GM19239 (cell line): ENCODE measurements at places on chromosomes 7 and 10.
A peak's percentile ranks its signal among the peaks of the same experiment; 100 is the strongest.

GRCh38 chr10:93412801-93413200 is 69.3 kb downstream of the MYOF start:
- DNase-seq, result no peak

- DNase-seq, result no peak
These were observed 59.5 kb upstream of the ELMO1 start for GRCh38 chr7:37508118-37508517.

GRCh38 chr10:57699944-57700343 is 567.8 kb downstream of the IPMK start:
- no peak for DNase-seq

DNA sequence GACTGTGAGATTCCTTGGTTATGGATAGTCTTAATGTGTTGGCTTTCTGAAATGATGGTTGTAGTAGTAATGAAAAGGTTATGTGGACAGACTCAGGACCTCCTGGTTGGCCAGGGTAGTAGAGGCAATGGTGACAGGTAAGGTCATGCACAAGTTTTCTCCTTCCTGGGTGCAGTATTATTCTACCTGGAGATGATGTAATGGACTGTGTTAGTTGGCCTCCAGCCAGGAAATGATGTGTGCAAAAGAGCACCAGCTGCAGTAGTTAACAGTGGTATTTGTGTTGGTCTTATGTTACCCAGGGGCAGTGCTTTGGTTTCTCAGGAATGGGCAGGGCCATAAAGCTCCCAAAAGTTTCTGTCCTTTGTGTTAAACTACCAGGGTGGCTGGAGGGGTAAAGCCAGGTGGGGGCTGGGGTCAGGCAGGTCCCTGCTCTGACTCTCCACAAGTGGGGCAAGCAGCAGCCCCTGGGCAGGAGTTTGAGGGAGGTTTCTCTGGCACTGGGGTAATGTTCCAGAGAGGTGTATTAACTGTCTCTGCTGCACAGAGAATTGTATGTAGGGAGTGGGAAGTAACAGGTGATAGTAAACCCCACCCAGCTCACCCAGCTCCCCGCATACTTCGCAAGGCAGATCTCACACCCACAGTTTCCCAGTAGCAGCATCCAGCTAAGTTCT is 36.3 kb downstream of the GPR22 start:
- DNase-seq, result no peak

GRCh38 chr7:15424468-15424867 is 137.3 kb downstream of the AGMO start:
- DNase-seq, result no peak

GRCh38 chr10:8060704-8061121 is 6.2 kb downstream of the GATA3 start:
- no peak for DNase-seq

DNA sequence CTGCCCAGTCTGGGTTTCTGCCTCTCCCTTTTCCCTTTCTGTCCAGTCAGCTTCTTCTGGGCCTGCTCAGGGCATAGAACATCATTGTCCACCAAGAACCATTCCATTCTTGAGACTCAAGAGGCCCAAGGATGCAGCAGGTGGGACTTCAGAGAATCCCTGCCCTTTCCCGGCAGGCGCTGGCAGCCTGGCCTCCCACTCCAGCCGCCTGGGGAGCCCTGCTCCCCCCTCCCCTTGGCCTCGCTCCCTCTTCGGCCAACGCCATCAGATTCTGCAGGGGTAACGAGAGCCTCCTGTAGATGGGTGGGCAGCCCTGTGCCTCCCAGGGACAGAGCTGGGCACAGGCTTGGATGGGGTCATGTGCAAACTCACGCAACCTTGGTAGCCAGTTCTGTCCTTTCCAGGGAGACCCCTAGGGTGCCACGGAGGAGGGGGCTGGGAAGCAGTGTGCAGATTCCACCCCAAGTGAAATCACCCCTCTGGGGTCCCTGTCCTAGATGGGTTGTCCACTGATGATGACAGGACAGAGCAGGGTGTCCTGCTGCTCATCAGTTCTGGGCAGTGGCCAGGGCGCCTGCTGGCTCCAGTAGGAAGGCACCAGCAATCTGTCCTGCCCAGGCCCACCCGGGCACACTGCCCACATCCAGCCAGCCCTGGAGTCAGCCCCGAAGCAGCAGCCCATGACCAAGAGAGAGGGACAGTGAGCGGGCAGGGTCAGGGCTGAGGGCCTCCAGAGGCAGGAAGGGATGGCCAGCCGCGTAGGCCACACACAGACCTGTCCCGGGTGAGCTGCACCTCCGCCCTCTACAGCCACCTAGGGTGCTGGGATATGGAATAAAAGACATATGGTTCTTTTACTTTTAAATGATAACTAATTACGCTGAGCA is 47.7 kb downstream of the RASGEF1A start:
- DNase-seq, result no peak

DNA sequence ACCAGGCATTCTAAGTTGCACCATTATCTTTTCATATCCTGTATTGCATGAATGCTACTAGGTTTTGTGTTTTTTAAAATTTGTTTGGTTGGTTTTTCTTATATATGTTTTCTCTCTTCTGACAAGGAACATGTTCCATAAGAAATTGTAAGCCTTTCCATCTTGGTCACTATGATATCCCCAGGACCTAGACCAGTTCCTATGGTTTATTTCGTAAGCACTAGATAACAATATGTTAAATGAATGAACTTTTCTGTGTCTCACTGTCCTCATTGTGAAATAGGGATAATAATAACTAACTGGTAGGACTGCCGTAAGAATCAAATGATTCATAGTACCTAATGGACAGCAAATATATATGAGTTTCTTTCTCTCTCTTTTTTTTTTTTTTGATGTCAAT is 146.3 kb downstream of the SEMA3E start:
- no peak for DNase-seq

DNA sequence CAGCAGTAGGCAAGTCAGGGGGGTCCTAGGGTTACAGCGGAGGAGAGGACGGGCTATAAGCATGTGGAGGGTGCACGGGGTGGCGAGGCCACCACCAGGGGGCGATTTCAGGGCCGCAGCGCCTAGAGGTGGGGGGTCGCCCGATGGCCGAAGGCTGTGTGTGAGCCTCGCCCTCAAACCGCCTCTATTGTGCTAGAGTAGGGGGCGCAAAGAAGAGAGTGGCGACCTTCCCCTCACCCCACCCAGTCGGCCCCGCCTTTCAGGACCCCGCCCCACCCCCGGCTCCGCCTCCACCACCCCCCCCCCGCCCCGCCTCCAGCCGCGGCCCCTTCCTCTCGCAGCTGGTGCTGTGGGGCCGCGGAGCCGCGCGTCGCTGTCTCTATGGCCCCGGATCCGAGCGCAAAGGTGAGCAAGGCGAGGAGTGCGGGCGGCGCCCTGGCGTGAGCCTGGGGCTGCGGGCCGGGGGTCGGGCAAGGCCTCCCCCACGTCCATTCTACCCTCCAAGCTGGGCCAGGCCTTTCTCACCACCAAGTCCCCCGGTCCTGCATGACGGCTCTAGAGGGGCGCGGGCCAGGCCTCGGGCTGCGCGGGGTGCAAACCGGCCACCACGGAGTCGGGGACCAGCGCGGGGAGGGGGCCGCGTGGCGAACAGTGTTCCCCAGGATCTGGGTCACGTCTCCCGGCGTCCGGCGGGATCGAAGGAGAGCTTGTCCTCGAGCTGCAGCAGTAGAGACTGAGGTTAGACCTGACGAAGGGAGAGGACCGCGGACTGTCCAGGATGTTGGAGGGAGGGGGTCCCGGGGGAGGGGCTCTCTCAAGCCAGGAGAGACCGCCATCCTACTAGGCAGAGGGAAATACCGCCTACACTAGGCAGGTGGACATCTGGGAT is at the start of gene SEMA4G:
TSS of gene SEMA4G (plus strand) at position 318 of the 889 bp plus-strand sequence. CDS start 3,409 bp downstream, outside the sequence.
- DNase-seq, result peak; percentile 57

DNA sequence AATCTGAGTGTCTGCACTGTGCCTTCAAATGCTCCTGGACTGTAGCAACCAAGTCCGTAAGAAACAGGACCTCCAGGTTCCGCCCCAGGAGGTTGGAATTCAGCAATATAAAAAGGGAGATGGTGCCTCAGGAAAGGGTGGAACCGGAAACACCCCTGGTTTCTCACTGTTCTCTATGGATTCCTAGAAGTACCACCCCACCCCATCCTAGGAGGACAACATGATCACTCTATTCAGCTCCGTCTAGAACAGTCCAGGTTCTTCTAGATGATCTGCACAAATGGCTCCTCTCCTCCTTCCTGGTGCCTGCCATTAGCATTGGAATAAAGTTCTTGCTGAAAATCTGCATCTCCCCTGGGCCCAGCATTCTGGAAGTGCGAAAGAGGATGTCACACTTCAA is 7.6 kb upstream of the ZNF12 start:
- no peak for DNase-seq

- DNase-seq, result no peak
These were observed 65.3 kb downstream of the EBF3 start for GRCh38 chr10:129898706-129899268.

- no peak for DNase-seq
These were observed 68.5 kb upstream of the EEPD1 start for GRCh38 chr7:36084485-36085091.

DNA sequence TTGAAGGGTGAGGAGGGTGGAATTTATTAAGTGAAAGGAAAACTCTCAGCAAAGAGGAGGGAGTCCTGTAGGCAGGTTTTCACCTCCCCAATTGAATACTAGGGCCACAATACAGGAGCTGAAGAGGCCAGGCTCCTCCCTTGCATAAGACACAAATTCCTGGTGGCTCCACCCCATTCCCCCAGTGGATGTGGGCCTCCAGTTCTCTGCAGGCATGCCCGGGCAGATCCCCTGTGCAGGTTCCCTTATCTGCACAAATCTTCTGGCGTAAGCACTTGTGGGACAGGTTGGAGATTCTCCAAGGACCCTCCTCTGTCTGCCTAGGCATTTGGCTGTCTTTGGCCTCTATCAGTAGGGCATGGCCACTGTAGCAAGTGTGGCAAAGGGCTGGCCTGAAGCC is 847.1 kb upstream of the MBL2 start:
- DNase-seq, result no peak

GRCh38 chr7:75762350-75762917 is 9.6 kb downstream of the CCL26 start:
- peak; percentile 52 for DNase-seq

GRCh38 chr7:3309140-3309539 is 8.1 kb downstream of the SDK1 start:
- no peak for DNase-seq

DNA sequence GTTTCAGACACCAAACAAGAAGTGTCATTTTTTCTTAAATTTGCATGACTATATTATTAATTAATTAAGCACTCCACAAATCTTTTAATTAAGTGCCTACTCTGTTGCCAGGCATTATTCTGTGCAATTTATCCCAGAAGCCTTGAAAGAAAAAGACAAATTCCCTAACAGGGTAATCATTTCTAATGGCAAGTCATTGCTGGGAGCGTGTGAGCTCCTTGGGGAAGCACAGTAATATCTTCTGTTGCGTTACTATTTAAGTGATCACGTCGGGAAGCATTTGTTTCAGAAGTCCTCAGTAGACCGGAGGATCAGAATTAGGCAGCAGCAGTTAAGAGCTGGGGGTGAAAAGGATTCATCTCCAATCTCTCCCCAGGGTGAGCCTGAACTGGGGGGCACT is 276.8 kb upstream of the RNF32 start:
- DNase-seq, result no peak

DNA sequence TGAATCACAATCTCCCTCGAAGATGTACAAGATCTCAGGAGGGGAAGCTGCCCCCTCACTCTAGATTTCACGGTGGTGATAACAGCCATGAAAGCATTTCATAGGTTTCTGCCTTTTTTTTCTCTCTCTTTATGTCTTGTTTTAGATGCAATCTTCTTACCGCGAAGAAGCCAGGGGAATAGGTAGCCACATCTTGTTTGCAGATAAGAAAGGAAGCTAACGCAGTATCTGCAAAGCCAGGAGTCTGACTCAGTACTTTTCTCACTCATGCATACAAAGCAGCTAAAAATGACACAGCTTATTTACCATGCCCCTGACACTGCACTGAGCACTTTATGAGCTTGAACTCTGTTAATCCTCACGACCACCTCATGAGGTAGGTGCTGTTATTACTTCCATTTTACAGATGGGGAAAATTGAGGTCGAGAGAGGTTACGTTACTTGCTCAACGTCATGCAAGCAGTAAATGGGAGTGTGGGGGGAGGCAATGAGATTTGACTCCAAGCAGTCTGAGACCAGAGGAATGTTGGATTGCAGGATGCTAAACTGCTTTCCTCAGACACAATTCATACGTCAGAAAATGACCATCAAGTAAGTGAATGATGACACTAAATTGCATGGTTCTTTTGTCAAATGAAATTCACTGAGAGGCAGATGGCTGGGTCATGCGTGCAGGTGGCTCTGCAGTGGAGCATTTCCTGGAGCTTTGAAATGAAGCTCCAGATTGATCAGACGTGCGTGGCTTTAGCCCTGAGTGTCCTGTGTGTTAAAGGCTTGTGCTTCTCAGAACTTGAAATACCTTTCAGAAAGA is 3.3 kb downstream of the MAP3K8 start:
- DNase-seq, result no peak

GRCh38 chr10:104643303-104643663 is 2.2 kb downstream of the SORCS3 start:
- DNase-seq, result no peak

DNA sequence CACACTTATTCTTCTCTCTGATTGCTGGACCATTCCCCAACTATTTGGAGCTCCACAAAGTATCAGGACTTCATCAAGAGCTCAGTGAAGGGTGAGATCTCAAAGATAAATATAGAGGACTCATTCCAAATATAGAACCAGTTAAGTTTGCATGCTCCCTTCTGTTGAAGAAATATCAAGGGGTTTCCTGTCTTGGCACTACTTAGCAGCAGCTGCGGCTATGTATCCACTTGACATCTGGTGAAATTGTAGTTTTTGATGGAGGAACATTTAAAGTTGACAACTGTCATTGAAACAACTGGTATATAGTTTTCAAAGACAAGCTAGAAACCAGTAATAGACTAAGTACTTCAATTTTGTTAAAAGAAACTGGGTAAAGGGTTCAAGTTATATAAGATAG is 1.0 kb upstream of the SPAG6 start:
- DNase-seq, result no peak

GRCh38 chr10:24394461-24395190 is 185.7 kb downstream of the KIAA1217 start:
- DNase-seq, result no peak

DNA sequence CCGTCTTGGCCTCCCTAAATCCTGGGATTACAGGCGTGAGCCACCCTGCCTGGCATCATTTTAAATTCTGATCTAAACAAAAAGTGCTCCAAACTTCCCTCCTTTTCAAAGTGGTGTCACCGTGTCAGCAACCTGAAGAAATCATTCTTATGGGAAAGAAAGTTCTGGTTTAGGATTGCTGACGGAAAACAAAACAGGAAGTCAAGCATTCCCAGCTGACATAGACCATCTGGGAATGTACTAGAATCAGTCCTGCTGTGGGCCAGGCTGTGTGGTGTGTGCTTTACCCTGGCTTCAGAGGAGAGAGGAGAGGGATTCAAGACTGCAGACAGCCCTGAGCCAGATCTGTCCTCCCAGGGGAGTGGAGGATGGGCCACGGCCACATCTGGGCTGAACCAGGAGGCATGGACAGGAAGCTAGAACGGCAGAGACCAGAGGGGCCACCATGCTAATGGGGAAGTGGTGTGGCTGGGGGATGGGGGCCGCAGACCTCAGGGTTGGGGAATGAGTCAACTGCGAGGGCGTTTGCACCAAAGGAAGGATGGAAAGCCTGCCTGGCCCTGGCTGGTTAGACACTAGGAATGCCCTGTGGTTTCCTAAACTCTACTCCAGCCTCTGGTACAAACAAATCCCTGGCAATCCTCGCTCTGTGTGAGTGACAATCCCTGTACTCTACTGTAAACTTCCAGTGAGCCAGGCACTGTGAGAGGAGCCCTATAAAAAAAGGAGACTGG is 16.7 kb upstream of the CLIP2 start:
- peak; percentile 80 for DNase-seq

- DNase-seq, result no peak
These were observed 145.4 kb downstream of the SNX10 start for GRCh38 chr7:26437003-26437532.

- no peak for DNase-seq
These were observed 8.4 kb downstream of the ETV1 start for GRCh38 chr7:13981070-13981469.
